ENCODE measurements at places on chromosomes 2 and 18. TPM values are rescaled to one million over a fixed set of nuclear protein-coding genes. Genes with fewer than 3 reads are reported as not detected.

IL1B gene
- total RNA-seq: 0.48 TPM

TCF23 gene
- not detected for total RNA-seq

MC5R gene
- total RNA-seq: not detected

TRIM43 gene
- not detected for total RNA-seq

DNA sequence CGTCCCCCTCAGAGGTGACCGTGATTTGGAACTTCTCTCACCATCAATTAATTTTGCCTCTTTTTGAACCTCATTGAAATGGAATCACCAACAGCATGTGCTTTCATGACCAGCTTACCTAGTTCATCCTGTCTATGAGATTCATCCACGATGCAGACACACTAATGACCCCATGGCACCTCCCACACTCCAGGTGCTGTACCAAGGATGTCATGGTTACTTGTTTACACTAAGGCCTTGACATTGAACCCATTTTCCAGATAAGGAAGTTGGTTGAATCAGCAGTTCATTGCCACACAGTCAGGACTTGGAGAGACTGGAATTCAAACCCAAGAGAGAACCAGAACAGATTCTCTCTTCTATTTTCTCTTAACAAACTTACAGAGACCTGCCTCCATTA is 139.0 kb downstream of the ZFP36L2 start:
- DNase-seq: no peak

DNA sequence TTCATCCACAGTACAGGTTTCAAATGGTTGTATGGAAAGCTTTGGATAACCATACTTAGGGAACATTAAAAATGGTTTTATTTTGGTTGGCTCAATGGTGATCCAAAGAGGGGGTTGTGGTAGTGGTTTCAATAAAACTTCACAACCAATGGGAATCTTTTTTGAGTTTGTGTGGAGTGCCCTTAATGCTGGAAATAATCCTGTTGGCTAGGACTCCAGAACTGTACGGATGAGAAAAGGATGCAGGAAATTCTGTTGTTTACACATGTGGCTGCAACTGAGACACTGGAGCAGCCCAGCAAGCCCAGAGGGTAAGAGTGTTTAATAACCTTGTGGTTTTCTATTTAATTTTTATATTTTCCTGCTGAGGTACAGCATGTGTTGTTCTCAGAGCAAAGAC is at the start of gene CCDC102B:
Gene CCDC102B (plus strand): TSS at position 210 of the 400 bp plus-strand sequence. CDS start 38,684 bp downstream, outside the sequence.
- DNase-seq: no peak

DNA sequence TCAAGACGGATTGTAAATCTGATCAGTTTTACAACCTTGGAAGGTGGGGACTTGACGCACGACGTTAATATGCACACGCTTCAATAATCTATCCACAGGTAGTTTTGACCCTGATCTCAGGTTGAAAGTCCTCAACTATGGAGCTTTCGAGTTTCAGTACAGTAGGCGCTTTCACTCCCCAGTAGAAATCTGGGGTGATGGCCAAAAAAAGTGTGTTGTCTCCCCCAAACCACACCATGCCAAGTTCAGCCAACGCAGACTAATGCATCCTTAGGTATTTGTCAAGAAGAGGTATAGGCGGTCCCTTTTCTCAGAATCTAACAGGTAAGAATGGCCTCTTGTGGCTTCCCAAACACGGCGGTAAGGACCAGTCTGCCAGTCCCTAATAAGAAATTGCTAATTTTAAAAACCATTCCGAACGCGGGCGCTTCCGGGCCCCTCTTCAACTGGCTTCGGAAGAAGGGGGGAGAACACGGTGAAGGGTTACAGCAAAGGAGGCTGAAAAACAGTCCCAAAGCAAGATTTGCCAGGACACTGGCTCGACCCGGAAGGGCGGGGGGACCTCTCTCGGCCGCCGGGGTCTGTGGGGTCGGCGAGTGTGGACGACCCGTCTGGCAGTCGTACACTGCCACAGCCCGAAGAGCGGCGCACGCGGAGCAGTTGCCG is 659 bp downstream of the FAM210A start:
- peak; percentile 75 for DNase-seq

GRCh38 chr2:240255811-240256703 is 115.6 kb upstream of the OTOS start:
- DNase-seq: peak; percentile 74

DNA sequence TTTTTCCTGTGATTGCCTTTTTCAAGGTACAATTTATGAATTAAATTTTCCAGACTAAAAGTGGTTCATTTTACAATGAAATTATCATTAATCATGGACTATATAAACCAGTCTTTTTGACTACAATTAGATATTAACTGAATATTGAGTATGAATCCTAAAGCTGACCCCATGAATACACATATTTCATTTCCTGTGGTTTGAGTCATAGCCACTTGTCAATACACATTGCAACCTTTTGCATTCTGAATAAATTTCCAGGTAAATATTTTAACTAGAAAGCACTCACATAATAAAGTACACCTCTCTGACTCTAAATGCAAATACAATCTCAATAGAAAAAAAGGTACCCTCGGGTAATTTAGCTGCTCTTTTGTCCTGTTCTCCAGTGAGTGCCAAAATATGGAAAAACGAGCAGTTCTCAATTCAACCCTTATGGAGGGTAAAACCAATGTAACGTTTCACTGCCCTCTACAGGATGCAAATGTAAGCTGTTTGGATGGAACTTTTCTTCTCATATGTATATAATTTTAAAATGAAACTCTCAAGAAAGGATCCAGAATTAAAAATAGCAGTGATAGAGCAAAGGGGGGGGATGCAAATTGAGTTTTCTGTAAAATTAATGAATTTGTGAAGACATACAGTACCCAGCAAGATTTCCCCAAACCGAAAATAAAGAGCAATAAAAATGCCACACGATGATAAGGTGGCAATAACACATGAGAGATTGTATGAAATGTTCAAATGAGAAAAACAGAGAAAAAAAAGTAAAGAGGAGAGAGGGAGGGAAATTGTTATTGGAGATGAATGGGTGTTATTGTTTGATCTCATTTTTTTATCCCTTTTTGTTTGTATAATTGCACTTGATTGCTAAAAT is 1795.7 kb upstream of the PIK3C3 start:
- no peak for DNase-seq

- DNase-seq: no peak
These were observed 57.8 kb upstream of the FAM237A start for GRCh38 chr2:206584323-206585116.

DNA sequence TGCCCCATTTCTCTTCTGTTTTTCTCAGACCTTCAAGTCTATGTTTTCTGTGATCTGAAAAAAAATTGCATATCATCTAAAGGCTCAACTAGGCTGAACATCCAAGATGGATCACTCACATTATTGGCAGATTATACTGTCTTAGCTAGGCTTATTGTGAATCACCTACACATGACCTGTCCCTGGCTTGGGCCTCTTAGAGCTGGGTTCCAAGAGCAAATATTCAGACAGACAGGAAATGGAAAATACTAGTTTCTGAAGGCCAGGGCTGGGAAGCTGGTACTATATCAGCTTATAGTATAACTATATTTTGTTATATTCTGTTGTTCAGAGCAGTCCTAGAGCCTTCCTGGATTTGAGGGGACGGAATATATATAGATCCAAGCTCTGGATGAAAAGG is 90.3 kb downstream of the PIK3C3 start:
- DNase-seq: no peak

DNA sequence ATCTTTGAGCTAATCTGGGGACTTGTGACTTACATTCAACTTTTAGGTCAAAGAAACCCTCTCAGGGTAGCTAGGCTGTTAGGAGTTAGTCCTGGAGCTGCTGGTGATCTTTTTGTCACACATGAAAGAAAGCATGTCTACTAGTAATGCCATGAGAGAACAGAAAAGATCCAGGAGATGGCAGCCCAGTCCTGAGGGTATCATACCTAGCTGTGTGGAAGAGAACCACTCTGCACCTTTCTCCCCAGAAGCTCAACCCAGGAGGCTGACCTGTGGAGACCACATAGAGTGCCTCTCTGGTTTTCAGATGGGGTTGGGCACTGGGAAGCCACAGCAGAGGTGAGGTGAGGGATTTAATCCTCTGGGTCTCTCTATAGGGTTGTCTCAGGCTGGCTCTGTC is 460.2 kb upstream of the UBE2E3 start:
- DNase-seq: no peak

DNA sequence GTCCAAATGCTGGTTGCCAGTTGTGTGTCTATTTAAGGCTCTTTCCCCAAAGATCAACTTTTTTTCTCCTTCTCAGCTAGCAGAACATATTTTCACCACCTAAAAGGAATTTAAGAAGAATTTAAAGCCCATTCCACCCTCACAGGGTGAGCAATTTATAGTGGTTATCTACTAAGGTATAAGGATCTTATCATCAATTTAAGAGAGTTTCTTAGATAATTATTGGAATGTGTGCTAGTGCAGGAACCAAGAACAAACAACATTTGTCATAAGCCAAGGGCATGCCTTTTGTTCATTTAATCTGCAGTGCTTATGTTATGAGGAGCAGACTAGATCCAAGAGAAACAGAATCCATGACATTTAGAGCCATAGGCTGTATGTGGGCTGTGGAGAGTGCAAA is 37.2 kb downstream of the NLRC4 start:
- DNase-seq: no peak

- DNase-seq: no peak
These were observed 262.9 kb upstream of the CDH2 start for GRCh38 chr18:28439870-28440269.

- DNase-seq: no peak
These were observed 308.6 kb downstream of the AKAIN1 start for GRCh38 chr18:4888251-4889040.

DNA sequence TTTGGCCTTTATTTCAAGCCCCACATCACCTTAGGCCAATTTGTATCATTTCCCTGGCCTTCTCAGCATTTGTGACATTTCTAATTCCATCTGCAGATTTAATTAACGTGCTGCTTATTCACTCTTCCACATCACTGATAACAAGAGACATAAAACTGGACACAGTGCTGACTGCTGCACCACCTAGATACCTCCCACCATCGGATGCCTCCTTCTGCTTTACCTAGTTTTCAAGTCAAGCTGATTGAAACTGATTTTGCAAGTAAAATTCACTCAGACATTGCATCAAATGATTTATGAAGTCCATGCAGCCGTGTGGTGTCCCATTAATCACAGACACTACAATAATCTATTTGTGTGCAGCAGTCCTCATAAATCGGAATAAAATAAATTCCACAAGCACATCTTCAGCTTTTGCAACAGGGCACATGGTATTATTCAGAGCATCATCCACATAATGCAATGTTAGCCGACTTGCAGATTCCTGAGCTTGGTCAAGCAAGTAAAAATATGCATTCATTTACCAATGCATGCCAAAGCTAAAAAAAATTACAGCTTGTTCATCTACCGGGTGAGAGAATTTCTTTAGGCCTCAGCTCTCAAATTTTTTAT is 15.9 kb upstream of the CRIM1 start:
- DNase-seq: no peak

DNA sequence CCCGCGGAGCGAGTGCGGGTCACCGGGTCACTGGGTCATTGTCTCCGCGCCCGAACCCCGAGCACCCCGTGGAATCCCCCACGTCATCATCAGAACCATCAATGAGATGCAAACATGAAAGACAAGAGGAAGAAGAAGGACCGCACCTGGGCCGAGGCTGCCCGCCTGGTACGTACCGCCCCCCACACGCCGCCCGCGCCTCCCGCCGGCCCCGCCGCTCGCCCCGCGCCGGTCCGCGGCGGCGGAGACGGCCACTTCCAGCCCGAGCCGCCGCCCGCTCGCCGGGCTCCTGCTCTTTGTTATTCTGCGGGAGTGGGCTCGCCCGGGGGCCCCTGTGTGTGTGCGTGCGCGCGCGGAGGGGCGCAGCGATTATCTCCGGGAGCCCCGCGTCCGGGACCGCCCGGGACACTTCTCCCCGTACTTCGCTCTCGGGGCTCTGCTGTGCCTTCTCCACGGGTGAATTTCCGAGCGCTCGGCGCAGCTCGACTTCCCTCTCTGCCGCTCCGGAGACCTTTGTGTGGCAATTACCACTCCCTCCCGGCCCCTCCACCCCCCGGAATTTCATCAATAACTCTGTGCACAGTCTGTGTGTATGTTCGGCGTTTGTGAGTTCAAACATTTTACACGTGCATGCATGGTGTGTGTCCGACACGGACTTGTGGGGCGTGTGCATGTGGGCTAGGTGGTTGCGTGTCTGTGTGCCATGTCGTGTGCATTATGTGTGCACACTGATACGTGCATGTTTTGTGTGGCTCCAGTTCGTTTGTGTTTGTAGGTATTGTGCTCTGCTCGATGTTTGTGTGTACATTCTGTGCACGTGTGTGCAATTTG is 714 bp downstream of the ASXL3 start:
- DNase-seq: peak; percentile 76

DNA sequence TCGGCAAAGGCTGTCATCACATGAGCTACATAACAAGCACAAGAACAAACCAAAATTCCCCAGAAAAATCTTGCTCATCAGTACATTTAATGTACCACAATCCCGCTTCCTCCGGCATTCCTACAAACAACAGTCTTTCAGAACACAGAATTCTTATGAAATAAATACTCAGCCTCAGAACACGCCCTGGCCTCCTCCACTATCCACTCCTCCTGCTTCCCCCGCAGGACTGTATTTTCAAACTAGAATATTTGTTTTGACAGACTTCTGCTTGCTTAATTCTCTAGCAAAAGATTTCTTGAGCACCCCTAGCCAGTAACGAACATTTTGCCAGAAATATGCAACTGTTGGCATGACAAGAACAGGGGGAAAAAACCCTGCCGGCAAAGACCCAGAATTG is 131.2 kb downstream of the THADA start:
- DNase-seq: no peak

DNA sequence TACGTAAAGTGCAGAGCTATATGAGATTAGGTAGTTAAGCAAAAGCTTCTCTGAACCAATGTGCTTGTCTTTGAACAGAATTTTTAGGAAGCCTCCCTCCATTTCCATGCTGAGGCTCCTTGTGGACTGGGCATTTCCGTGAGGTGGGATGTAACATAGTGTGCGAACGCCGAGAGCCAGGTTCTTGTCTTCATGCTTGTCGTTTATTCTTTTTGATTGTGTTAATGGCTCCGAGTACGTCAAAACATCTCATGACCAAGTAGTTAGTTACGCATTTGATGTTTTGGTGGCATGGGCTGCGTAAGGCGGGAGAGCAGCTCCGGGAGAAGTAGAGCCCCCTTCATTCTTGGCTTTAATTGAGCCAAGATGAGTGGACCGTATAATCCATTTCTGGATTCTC is 32.9 kb downstream of the DGKD start:
- no peak for DNase-seq

- no peak for DNase-seq
These were observed 9.2 kb downstream of the CHST9 start for GRCh38 chr18:27175914-27176313.

DNA sequence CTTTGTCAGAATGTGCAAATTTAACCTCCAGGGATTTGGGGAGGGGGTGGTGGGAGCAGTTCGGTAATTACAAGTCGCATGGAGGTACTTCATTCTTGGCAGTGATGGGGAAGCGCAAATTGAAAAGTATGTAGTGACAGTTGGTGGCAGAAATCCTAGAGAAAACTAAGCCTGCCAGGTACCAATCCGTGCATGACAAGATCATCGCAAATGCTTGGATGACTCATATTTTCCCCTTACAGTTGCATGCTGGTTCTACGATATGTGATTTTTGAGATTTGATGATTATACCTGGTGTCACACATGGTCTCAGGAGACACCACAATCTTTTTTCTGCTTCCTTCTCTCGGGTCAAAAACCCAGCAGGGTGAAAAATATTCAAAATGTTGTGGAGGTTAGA is 479.7 kb upstream of the ID2 start:
- no peak for DNase-seq

Measured in cardiac septum (tissue), 1 donor.